Stimulated activated CD8-positive, alpha-beta memory T cell treated with anti-CD3 and anti-CD28 coated beads, Interleukin-4, amount 100 ng/mL, for 48 hours (primary cell): ENCODE measurements at places on chromosomes 16 and 17.

- DNase-seq = peak; percentile 52
Observed at GRCh38 chr17:31488264-31488981, 96.9 kb downstream of the RAB11FIP4 start.

DNA sequence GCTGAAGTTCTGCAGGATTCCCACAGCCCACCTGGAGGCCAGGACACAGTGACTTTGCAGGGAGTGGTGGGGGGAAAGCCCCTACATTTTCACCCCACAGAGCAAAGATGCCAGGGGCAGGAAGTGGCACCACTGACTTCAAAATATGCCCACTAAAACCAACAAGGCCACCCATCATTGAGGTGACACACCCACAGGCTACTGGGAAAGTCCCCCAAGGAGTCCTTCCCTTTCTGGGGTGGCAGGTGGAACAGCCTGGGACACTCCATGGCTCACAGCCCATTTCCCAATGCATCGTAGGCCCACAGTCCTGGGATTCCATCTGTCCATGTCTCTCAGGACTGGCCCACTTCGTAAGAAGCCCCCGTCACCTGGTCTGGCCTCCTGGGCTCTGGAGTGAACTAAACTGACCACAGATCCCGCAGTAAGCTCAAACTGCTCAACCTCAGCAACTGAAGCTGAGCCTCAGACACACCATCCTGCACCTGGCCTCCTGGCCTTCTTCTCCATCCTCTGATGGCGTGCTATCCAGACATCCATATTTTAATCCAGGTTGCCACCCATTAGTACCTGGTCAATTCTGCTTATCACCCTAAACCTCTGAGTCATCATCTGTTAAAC is 7.5 kb upstream of the CCL1 start:
- no peak for DNase-seq

GRCh38 chr16:88967830-88968588 is 9.0 kb downstream of the CBFA2T3 start:
- DNase-seq = no peak

DNA sequence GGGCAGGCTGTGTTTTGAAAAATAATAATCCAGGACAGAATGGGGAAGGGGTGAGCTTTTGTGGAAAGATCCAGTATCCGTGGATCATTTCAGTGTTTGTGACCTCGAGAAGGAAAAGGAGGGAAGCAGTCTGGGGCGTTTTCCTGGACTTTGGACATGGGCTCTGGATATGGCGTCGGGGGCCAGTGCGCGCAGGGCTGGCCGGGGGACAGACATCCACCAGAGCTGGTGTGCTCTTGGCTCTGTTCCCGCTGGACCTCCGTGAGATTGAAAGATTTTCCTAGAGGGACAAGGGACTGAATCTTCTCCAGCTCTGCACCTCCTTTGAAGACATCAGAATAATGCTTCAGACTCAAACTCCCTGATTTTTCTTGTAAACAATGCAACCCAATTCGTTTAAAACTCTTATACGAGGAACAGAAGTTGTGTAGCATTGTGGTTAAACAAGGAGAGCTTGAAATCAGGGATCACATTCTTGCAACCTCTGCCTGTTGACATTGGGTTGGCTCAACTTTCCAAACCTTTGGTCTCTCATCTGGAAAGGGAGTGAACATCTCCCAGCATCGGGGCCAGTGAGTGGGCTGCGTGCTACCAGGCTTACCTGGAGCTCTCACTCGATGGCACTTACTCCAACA is 75.9 kb downstream of the C16orf95 start:
- no peak for DNase-seq

DNA sequence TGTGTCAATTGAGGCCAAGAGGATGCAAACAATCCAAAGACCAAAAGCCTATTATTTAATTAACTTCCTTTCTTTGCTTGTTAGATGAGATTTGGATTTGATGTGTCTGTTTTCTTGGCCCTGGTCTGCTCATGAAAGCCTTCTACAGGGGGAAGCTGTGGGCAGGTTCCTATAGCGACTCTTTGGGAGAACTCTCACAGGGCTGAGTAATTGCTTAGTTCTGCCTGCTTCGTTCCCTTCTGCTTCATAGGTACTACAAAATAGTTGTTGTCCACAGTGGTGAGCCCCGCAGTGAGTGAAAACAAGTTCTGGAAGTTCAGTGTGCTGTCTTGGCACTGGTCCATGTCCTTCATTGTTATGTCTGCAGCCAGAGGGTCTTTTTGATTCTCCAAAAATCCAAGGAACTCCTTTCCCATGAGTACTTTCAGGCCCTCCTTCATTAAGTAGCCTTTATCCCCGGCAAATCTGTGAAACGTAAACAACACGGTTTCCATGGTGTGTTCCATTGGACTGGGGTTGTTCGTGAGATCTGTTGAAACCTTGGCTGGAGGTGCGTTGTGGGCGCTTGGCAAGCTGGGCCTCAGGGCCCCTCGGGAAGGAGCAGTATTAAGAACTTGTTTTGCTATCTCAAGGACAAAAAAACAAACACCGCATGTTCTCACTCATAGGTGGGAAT is 30.0 kb upstream of the ANKRD40CL start:
- no peak for DNase-seq

DNA sequence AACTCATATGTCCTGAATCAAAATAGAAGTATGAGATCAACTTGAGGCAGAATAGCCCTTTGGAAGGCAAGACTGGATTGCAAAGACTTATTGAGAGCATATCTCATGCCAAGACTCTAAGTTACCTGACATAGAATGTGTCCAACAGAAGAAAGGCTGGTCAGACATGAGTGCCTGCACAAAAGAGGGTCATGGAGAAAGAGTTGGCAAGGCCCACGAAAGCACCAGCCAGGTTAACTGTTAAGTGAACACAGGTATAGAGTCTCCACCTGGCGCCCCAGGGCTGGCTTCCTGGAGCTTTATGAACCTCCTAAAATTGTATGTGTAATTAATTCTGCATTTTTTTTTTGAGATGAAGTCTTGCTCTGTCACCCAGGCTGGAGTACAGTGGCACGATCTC is 71.0 kb downstream of the CMC2 start:
- DNase-seq = no peak

DNA sequence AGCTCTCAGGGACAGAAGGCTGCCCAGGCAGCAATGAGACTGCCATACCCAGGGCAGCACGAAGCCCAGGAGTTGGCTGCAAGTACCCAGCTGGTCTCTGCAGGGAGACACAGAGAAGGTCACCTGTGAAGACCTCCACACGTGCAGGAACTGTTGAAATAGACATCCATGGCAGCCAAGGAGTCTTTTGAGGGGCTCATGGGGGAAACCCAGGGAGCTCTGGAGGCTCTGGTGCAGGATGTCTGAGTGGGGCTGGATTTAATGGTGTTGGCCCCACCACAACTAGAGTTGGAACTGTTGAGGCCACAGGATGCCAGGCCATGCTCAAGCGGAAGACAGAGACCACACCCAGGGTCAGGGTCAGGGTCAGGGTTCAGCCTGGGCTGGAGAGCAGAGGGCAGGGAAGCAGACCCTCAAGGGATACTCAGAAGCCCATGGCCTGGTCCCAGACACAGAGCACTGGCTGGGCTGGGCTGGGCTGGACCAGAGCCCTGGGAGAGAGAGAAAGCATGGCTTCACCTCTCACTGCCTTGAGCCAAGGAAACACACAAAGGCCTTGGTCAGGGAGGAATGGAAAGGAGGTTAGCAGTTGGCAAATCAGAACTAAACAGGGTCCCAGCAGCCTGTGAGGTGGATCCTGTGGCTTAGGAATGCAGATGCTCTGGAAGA is 21.4 kb downstream of the PITPNM3 start:
- DNase-seq = no peak

- peak; percentile 53 for DNase-seq
Observed at GRCh38 chr16:66605177-66605978, 874 bp downstream of the CMTM3 start.

DNA sequence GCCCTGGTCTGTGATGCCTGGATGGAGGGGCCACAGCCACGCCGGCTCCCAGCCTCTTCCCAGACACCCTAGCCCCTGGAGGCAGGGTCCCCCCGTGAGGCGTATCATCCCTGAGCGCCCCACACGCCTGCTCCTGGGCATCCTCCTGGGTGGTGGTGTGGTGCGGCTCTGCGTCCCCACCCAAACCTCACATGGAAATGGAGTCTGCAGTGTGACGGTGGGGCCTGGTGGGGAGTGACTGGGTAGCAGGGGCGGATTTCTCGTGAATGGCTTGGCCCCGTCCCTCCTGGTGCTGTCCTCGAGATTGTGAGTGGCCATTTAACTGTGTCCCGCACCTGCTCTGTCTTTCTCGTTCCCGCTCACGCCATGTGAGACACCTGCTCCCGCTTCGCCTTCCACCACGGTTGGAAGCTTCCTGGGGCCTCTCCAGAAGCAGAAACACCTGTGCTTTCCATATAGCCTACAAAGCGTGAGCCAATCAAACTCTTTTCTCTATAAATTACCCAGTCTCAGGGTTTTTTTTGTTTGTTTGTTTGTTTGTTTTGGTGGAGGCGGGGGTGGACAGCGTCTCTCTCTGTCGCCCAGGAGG is 5.9 kb upstream of the SSTR5 start:
- DNase-seq = no peak

- no peak for DNase-seq
Observed at GRCh38 chr17:30838202-30838807, 6.5 kb downstream of the ATAD5 start.
